Mesothelial cell of epicardium (in vitro differentiated cells): ENCODE measurements at places on chromosomes 5 and 9.

- DNase-seq: no peak
These were observed 31.8 kb downstream of the FAXDC2 start for GRCh38 chr5:154818471-154819116.

DNA sequence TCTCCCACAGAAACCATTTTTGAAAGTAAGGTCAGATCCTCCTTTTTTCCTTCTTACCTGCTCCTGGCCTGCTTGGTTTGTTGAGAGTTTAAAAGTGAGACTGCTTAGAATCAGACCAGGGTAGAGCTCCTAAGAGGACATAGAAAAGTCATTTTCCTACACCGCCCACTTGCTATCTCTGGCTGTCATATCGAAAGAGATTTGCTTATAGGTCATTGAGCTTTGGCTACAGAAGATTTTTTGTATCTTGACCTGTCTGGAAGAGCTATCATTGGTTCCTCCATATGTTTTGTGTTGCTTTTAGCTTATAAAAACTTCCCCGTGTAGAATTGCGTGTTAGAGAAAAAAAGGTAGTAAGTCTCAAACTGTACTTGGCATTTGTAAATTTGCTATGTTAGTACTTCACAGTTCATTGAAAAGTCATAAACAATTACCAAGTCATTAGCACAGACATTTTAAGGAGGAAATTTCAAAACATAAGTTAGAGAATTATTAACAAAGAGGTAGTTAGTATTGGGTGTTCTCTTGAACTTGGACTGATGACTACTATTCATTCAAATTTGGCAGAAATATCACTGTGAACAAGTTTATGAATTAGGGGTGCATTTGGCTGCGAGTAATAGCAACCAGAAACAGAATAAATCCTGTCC lies 96.6 kb downstream of the MAN2A1 start:
- no peak for DNase-seq

DNA sequence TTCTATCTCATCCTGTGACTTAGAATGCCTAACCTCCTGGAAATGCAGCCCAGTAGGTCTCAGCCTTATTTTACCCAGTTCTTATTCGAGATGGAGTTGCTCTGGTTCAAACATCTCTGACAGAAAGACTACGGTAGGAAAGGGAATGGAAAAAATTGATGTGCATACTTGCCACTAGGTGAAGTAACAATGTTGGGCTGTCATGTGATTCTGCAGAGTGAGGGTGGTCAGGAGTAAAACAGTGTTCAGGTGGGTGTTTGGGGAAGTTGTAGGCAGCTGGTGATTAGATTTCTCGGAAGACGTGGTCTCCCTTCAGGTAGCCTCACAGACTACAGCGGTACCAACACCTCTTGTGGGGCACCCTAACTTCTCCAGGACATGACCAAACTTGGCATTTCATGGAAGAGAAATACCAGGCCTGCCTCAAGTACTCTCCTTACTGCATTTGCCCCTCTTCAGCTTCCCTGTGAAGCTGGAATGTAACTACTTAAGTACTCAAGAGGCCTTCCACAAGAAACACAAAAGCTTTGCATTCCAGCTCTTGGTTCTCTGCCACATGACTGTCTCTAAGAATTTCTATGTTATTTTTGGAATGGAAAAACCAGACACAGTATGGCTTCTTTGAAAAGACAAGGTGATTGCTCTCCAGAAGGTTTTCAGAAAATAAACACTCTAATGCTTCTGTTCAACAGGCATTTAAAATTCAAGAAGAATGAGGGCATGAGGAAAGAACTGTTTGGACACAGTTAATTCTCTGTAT lies 17.4 kb upstream of the ENTREP1 start:
- DNase-seq: no peak

DNA sequence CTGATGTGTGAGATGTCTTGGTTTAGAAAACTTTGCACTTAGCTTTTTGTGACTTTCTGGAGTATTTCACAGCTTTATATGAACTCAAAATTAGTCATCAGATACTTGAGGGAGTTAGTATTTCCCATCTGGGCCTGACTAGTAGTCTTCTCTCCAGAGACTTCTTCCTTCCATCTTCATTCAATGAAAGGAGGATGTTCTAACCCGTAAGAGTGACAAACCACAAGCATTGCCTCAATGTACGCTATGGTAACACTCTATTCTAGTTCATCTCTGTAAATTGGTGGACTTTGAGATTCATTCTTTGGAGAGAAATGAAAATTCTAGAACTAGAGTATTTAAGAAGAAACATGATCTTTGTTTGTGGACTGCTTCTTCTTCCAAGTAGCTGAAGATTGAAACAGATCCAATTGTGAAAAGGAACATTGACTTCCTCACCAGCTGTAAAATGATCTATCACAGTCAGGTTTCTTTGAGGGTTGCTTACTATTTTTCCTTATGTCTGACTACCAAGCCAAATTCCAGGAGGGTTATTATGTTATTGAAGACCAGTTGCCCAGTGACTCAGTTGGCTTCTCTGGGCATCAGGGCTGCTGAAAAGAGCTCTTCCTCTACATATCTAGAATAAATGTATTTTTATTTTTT lies 157.6 kb downstream of the SLC12A2 start:
- DNase-seq: no peak

DNA sequence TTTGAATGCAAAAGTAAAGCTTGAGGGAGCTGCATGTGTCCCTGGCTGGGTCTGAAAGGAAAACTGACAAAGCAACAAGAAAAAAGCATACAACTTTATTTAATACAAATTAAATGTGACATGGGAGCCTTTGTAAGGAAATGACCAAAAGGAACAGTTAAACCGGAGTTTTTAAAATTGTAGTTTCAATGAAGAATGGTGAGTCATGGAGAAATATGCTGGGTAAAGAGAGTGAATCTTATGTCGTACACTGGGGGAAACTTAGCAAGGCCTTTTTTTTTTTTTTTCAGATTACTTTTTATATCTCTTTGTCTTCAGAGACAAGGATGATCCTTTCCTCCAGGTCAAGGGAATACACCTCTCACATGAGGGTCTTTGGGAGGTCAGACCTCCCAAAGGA lies 50.1 kb upstream of the FBXL17 start:
- no peak for DNase-seq

- DNase-seq: no peak
These were observed 271.6 kb downstream of the RAB3C start for GRCh38 chr5:58854441-58854840.

GRCh38 chr9:76699971-76700370 lies 64.3 kb upstream of the PCA3 start:
- no peak for DNase-seq

DNA sequence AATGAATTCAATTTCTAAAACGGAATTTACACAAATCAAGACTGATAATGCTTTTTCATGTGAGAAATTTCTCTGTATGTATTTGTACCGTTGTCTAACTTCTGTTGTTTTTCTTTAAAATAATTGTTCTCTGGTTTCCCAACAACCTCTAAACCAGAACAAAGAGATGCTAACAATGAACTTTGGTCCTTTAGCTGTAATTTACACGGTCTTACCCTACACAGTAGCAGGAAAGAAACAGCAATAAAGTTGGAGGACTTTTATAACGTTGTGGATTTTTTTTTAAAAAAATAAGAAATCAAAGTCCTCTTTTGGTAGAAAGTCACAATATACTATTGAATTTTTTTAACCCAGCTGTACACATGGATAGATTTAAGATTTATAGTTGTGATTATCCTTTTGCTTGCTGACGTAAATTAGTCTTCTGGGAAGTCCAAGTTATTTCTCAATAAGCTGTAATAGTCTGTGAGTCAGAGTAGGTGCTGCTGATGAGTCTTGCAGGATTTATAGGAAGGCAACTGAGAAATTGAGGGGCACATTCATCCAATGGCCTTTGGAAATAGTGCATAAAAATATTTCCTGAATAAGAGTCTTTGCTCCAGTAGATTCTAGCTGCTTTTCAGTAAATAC lies 76.8 kb upstream of the PCSK1 start:
- DNase-seq: no peak

DNA sequence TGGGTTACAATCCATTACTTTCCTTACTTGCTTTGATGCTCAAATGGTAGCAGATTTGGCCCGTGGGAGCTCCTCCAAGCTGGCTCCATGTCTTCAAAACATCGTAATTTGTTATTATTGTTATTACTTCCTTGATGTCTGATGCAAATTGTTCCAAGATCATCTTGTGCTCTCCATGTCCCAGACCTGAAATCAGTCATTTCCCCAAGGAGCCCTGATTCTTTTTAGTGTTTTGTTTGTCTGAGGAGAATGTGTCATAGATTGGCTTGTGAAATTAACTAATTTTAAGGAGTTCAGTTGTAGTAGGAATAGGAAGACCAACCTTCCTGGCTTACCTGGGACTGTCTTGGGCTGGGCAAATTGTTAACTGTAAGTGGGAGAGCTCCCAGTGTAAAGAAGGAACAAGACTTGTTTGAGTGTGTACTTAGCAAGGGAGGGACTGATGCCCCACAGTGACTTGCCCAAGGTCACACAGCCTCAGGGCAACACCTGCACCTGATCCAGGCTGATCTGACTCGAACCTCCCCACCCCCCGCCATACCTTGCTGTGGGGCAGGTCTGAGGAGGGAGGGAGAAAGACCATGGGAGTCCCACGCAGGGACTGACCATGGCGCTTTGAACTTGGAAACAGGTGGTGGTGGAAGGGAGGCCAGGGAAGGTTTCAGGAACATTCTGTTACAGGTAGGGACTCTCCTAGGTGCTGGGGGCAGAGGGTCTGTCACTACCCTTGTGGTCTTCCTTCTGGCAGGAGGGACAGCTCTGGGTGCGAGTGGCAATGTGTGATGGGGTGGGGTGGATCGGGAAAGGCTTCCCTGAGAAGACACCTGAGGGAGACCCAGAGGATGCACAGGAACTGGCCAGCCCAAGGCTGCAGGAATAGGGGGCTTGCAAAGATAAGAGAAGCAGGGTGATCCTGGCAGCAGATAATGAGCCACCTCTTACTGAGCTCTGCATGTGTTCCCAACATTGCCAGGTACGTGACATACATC lies 2.7 kb upstream of the BICD2 start:
- DNase-seq: no peak

- no peak for DNase-seq
These were observed 52.6 kb downstream of the GNA14 start for GRCh38 chr9:77595426-77596095.

DNA sequence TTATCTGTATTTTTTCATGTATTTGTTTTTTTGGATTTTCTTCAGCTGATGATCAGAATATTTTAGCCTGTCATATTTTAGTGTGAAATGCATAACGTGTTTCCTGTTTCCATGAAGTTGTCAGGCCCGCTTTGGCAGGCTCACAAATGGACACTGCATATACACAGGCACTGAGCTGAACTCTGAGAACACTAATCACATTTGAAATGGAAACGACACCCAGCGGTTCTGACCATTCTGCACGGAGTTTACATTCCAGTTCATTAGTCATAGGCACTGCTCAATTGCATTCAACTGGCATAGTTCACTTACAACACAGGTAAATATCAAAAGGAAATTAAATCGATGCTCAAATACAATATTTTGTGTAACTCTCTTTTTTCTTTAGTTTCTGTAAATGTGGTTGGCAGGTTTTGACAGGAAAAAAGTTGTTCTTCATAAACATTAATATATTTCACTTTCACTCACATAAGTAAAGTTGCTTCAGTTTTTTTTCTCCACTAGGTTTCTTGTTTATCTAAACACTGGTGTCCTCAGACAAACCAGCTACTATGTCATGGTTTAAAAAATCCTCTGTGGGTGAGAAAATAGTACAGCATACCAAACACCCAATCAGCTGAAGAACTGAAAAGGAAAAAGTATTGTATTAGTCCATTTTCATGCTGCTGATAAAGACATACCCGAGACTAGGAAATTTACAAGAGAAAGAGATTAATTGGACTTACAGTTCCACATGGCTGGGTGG lies 559.0 kb upstream of the DAP start:
- no peak for DNase-seq
